ENCODE measurements at places on chromosomes 12 and 14.
A peak's percentile ranks its signal among the peaks of the same experiment; 100 is the strongest.

- DNase-seq, result peak; percentile 48
These were observed 1.3 kb downstream of the ARID4A start for GRCh38 chr14:58299401-58300330.

DNA sequence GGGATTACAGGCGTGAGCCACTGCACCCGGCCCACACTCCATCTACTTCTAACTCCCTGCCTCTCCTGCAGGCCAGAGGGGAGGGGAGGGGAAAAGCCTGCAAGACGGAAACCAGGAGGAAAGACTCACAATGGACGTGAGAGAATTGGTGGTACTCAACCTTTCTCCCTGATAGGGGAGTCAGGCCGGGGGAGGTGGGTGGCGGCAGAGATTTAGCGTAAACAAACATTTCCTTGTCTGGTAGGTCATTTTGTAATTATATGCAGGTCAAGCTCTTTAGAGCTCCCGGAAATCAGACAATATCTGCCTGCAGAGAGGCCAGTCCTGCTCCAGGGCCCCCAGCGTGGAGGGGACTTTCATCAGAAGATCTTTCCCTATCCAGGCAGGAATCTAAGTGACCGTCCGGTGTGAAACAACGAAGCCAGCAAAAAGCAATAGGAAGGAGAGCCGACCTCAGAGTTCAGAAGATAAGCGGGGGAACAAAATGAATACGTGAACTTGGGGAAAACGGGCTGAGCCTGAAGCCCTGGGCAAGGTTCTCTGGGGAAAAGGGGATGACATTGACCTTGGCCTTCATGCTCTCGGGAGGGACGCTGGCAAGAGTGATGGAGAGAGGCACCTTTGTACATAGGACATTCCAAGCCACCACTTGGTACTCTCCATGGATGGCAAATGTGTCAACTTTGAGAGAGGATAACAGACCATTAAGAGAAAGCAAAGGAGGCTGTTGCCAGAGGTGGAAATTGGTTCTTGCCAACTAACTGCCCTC lies 62.3 kb downstream of the SPRING1 start:
- DNase-seq, result no peak

DNA sequence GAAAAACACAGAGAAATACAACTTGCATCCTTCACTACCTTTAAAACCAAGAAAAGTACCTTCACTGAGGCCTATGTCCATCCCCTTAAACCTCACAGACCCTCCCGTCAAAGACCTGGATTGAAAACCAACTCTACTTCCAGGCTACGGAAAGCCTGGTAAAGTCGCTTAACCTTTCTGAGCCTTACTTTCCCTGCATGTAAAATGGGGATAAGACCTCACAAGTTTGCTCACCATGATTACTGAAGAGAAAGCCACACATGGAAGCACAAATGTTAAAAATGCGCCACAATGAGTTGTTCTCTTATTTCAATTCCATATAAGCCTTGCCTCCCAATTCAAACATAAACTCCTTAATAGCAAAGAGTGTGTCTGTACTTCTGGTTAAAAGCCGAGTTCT lies 8.4 kb downstream of the ACTN1 start:
- no peak for DNase-seq

- no peak for DNase-seq
These were observed 710 bp upstream of the FOS start for GRCh38 chr14:75277815-75278421.

GRCh38 chr12:96383991-96384390 lies 16.2 kb downstream of the CDK17 start:
- no peak for DNase-seq

- no peak for DNase-seq
These were observed 361.0 kb downstream of the DPF3 start for GRCh38 chr14:72532686-72533454.

- DNase-seq, result no peak
These were observed 2.5 kb downstream of the MYH7 start for GRCh38 chr14:23432946-23433345.

Data from KBM-7 (cell line).